ENCODE measurements at places on chromosomes 16 and 17.

DNA sequence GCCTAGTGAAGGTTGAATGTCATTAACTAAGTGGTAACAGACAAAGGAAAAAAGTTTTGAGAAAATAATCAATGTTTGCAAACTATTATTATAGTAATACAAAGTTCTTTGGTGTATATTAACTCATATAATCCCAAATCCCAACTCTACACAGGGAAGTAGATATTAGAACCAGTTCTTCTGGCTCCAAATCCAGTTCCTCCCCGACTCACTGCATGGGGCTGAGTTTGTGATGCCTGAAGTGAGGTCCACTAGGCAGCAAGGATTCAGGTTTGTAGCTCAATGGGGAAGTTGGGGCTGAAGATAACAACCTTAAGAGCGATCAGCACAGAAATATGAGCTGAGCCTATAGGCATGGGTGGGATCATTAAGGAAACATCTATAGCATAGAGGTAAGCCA is 5.6 kb upstream of the SYNRG start:
- DNase-seq, result no peak

GRCh38 chr17:74374858-74375257 is 7.6 kb downstream of the GPR142 start:
- DNase-seq, result no peak

DNA sequence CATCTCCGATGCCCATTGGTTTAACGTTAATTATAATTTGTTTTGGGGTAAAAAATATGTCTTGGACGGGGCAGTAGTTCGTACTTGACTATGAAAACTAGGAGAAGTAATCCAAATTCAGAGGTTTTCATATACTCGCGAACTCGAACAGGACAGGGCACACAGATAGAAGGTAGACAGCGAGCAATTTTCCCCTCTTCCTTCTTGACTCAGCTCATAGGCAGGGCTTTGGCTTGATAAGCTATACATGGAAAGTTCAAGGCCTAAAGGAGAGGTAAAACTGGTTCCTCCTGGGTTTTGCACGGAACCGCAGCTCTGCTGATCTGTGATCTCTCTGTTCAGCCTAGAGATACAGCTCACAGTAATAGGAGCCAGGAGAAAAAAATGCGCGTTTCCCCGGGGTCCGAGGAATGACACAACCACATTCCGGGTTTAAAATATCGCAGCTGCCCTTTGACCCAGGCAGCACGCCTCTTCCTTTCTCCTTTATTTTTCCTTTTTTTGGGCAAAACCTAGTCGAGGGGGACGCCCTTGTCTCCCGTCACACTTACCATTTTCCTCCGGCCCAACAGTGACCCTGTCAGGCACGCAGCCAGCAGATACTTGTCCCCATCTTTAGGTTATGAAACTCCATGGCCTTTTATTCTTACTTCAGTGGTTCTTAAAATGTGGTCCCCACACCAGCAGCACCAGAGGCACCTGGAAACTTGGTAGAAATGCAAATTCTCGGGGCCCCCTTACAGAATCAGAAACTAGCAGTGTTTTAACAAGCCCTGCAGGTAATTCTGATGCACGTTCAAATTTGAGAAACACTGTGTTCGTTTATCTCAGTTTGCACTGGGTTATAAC is 1.7 kb upstream of the LASP1 start:
- DNase-seq, result no peak

GRCh38 chr16:79012671-79013434 is 587.7 kb downstream of the MAF start:
- DNase-seq, result no peak

- DNase-seq, result no peak
Observed at GRCh38 chr16:53629607-53630312, 73.9 kb downstream of the RPGRIP1L start.

- DNase-seq, result no peak
Observed at GRCh38 chr17:63426917-63427308, 19.2 kb downstream of the CYB561 start.

DNA sequence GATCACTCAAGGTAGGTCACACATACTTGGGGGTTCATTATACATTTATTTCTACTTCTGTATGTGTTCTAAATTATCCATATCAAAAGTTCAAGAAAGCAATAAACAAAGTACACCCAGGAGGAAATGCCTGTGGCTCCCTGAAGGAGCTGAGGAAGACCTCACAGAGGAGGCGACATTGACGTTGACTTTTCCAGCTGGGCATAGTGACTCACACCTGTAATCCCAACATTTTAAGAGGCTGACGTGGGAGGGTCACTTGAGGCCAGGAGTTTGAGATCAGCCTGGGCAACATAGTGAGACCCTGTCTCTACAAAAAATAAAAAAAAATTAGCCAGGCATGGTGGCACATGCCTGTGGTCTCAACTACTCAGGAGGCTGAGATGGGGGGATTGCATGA is 16.3 kb downstream of the ITGAD start:
- no peak for DNase-seq

DNA sequence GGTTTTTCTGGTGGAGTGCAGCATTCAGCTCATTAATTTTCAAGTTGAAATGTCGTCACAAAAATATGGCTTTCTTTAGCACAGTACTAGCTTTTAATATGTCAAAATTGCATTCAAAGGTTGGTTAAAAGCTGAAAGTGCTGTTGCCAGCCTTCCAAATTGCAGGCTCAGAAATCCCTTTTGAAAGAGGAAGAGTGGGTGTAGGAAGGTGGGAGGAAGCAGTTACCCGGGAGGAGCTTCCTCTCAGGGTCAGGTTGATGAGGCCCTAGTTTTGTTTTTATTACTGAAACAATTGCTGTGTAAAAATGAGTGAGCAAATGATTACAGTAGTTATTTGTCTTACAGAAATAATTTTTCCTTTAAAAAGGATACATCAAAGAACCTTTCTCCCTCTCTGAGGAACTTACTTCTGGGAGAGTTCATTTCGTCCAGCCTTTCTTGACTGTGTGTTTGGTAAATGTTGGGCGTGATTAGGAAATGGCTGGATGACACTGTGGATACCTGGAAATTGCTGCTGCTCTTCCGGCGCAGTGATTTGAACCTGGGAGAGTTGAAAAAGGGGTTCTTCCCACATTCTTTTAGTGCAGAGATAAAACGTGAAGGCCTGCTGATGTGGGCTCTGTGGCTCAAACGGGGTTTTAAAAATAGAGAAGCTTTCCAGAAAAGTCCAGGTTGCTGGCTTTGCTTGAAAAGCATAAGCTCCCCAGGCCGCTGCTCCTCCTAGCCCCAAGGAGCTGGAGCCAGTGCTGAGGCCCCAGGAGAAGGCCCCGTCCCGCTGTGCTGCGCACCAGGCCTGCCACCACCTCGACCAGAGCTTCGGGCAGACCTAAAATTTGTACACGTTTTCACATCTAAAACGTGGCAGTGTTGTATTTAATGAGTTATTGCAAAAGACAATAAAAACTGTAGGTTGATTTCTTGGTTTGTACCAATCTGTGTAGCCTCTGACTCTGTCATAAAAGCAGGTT is 41.7 kb downstream of the SEC14L1 start:
- DNase-seq, result no peak

- no peak for DNase-seq
Observed at GRCh38 chr17:19718041-19718612, 1.7 kb upstream of the SLC47A2 start.

DNA sequence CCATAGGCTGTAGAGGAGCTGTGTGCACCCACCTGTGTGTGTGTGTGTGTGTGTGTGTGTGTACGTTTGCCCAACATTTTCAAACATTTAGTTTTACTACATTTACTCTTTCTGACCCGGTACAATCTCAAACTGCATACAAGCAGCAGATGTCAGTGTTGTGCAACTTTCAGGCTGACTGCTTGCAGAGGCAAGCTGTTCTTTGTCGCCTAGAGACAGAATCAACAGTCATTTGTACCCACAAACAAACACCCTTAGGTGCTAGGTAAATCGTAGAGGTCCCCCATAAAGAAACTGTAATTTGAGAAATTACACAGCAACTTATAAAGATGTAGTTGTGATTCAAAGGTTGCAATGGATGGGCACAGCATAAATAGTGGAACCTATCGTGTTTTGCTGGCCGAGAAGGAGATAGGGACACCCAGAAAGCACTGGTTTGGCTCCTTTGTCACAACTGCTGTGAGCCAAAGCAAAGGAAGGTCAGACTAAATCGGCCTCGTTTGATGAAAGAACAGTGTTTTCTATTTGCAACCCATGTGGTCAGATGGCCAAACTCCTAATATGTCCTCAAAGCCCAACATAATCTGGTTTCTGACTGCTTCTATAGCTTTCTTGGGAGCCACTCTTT is 478.4 kb downstream of the TOX3 start:
- no peak for DNase-seq

All from thymus (tissue), 14 donors.